Globus pallidus (tissue), 1 donor: ENCODE measurements at places on chromosomes 11 and 22.
A peak's percentile ranks its signal among the peaks of the same experiment; 100 is the strongest.

DNA sequence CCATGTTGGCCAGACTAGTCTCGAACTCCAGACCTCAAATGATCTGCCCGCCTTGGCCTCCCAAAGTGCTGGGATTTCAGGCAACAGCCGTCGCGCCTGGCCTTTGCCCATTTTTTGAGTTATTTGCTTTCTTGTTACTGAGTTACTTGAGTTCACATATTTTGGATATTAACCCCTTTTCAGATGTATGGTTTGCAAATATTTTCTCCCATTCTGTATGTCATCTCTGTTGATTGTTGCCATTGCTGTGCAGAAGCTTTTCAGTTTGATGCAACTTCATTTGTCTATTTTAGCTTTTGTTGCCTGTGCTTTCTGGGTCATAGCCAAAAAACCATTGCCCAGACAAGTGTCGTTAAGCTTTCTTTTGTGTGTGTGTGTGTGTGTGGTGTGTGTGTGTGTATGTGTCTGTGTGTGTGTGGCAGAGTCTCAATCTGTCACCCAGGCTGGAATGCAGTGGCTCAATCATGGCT, 6.8 kb downstream of the TSGA10IP start:
- no peak for DNase-seq

- no peak for DNase-seq
These were observed 8.4 kb upstream of the ALG8 start for GRCh38 chr11:78147807-78148206.

DNA sequence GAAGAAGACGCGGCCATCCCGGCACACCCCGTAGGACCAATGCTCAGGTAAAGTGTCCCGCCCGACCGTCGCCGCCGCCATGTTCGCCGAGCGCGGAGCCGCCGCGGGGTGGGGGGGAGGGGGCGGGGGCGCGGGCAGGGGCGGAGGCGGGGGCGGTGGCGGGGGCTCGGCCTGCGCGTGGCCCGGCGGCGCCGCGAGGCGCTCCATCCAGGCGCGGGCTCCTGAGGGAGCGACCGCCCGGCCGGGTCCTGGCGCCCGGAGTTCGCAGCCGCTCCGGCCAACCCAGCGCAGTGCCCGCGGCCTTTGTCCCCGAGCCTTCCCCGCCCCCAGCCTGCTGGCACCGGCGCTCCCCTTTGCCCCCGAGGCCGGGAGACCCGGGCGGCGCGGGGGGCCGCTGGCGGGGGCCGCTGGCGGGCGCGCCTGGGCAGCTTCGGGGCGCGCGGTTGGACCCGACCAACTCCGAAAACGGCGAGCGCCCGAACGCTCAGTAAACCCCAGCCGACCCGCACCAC, at the start of gene PLEKHA7:
TSS of gene PLEKHA7 (minus strand) at position 94 of the 512 bp plus-strand sequence. CDS start at position 81, 13 bp downstream.
- no peak for DNase-seq

- DNase-seq, result no peak
These were observed 54.1 kb upstream of the CFAP300 start for GRCh38 chr11:101993172-101993571.

DNA sequence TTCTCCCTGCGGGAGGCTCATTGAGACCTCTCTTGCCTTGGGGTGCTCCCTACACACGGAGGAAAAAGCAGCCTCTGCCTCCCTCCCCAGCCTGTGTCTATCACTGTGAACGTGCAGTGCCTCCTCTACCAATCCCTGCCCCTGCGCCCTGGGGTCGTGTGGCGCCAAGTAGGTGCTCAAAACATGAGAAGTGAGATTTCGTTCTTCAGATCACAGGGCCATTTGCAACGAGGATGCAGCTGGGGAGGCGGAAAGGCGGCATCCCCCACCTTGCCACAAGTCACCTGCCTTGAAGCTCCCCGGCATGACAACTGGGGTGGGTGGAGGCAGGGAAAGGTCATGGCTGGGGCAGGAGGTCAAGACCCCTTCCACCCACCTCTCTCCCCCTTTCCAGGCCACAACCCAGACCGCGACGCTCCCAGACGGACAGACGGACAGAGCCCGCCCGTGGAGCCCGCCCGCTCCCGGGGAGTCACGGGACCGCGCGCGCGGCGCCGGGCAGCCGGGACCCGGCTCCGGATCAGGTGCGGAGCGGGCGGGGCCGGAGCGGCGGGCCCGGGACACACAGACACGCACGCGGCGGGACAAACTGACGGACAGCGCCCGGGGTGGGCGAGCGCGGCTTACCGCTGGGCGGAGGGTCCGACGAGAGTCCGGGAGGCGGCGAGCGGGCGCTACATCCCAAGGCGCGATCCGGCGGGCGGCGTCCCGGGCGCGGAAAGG, 485 bp downstream of the KCNJ4 start:
- DNase-seq, result no peak

DNA sequence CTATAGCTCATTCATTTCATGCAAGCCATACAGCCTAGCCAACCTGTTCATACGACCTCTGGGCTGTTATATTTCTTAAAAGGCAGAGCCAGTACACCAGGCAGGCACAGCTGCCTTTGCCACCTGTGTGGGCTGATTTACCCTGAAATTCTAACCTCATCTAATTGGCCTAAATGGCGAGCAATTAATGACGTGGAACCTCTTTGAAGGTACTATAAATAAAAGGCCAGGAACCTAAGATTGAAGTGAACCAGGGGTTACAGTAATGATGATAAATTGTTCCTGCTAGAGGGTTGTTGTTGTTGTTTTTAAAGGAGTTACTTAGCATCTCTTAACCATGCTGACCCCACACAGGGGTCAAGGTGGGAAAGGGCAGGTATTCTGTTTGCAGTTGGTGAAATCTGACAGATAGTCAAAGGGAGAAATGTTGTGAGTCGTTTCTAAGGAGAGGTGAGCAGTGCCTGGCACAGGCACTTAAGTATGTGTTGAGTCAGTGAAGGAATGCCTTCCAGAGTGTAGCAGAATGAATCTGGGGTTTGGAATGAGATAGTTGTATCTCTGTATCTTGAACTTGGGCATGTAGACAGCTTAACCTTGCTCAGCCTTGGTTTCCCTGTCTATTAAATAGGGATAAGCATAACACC, 213.5 kb upstream of the NAV2 start:
- DNase-seq, result no peak

- no peak for DNase-seq
These were observed 34.5 kb downstream of the TENM4 start for GRCh38 chr11:79406376-79406775.

GRCh38 chr11:32307913-32308312, 127.4 kb downstream of the WT1 start:
- no peak for DNase-seq

GRCh38 chr11:10778217-10778970, 27.3 kb downstream of the CTR9 start:
- no peak for DNase-seq

DNA sequence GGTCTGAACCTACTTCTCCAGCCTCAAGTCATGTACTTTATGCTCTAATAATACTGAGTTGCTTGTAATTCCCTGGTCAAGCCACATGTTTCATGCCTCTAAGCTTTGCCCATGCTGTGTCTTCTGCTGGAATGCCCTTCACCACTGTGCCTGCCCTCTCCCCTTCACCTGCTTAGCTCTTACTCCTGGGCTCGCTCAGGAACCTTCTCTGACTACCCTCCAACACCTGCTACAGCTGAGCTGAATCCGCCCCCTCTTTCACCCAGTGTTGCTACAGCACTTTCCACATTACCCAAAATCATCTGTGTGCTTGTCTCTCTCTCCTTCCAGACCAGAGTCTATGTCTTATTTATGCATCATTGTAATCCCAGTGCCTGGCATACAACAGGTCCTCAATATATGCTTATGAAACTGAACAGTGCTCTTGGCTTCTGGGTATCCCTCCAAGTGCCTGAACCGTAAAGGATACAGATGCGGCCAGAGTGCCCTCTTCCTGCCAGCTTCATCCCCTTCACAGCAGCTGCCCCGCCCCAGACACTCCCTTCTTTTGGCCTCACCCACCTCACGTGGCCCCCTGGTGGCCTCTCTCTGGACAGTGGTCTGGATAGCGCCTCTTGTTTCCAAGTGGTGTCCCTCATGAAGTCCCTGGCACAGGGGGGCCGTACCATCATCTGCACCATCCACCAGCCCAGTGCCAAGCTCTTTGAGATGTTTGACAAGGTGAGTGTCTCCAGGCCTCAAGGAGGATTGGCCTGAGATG, 7.1 kb downstream of the ABCG4 start:
- no peak for DNase-seq

- DNase-seq, result no peak
These were observed 21.1 kb downstream of the C11orf87 start for GRCh38 chr11:109443052-109443451.

GRCh38 chr11:132943706-132944568, 588.4 kb downstream of the OPCML start:
- no peak for DNase-seq

GRCh38 chr11:103450241-103450640, 341.0 kb downstream of the DYNC2H1 start:
- DNase-seq, result no peak

GRCh38 chr11:2586087-2586792, 113.6 kb downstream of the KCNQ1OT1 start:
- DNase-seq, result no peak

GRCh38 chr22:17985606-17986005, 38.8 kb downstream of the MICAL3 start:
- DNase-seq, result no peak

- DNase-seq, result no peak
These were observed 57.2 kb downstream of the SIK2 start for GRCh38 chr11:111659201-111660115.

DNA sequence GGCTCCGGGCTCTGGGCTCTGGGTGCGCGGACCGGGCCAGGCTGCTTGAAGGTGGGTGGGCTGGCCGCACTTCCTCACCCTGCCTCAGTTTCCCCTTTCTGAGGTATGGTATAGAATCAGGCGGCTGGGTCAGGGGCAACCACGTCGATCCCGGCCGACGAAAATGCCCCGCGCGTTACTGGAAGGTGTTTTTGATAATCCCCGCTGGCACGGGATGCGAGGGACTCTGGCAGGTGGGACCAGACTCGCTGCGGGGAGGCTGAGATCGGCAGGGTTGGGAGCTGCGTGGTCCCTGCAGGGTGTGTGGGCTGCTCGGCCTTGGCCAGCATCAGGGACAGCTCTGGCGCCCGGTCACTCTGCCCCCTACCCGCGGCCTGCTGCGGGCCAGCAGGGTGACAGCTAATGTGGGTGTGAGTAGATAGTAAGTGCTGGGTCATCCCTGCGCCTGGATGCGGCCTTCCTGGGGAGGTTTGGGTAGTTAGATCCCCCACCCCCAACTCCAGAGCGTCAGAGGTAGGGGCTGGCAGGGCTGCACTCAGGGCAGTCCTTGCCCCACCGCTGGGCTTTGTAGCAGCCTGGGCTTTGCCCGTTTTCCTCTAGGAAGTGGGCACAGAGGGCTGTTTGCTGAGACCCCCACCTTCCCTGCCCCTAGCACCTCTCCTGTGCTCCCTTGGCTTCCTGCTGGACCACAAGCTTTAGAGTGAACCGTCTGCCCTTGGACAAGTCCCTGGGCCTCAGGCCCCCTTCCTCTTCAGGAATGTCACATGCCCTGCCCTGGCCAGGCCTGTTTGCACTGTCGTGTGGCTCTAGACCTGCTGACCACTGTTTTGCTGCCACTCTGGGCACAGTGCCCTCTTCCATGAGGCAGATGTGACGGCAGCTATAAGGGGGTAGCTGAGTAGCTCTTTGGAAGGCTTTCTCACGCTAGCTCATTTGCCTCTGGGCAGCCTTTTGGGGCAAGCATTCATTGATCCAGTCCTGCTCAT, 579 bp downstream of the TANGO2 start:
- peak; percentile 90 for DNase-seq

- no peak for DNase-seq
These were observed 24.3 kb upstream of the TRAF6 start for GRCh38 chr11:36534276-36534840.

GRCh38 chr11:65643971-65644370, 6.1 kb downstream of the SIPA1 start:
- no peak for DNase-seq

DNA sequence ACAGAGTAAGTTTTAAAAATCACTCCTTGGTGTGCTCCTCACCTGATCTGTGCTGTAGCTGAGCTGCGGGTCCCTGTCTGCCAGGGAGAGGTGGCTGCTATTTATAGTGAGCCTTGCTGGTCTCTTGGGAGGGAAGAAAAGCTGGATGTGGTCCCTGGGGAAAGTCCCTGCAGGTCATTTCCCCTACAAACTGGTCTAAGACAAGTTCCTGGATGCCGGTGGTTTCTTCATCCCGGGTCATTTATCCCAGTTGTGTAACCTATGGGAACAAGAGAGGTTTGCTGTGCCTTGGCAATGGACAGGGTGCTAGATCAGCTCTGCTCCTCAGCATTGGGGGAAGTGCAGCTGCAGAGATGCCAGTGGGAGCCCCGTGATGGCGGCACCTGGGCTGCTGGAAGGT, at the start of gene SAA2:
TSS of gene SAA2 (minus strand) at position 108 of the 400 bp plus-strand sequence. CDS start 657 bp downstream, outside the sequence.
- DNase-seq, result no peak

DNA sequence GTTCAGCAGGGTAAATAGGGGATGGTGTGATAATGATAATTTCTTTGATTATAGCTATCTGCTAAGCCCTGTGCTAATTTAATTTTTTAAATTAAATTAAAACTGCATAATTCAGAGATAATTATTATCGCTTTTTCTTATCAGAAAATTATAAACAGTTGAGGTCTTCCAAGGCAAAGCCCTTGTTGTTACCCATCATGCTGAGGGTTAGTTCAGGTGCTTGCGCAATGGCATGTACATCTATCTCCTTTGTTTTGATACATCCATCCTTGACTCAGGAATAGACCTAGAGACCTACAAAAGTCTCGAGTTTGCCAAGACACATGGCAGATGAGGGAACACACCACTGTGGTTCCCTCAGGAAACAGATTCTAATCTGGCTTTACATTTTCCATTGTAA, 737.6 kb downstream of the DLG2 start:
- DNase-seq, result no peak

DNA sequence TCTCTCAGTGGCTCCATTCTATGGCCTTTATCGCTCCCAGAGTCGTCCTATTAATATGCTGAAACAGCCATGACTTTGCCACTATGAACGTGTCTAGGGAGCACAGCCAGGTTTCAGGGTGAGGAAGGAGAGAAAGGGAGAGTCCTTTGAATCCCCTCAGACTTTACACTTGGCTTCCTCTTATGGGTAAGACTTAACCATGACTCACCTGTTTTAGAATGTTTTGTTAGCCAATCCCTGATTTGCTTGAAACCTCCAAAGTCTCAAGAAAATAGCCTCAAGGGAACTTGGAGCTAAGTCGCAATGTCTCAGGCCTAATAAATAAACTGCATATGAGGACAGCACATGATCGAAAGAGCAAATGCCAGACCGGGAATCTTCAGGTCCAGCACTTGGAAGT, 131.2 kb upstream of the RCN1 start:
- DNase-seq, result no peak

GRCh38 chr11:78791964-78792363, 217.3 kb upstream of the NARS2 start:
- no peak for DNase-seq

GRCh38 chr11:64379160-64379559, 20.2 kb downstream of the RPS6KA4 start:
- DNase-seq, result no peak

- no peak for DNase-seq
These were observed 181.1 kb downstream of the DDX10 start for GRCh38 chr11:108846009-108846408.

- DNase-seq, result no peak
These were observed 25.7 kb downstream of the ARHGAP1 start for GRCh38 chr11:46674463-46675287.
